ENCODE measurements at places on chromosomes 3 and 15. TPM values are rescaled to one million over a fixed set of nuclear protein-coding genes. Genes with fewer than 3 reads are reported as not detected.

C3orf85 gene
- total RNA-seq: not detected

CSNK1G1 gene
- total RNA-seq: 29.6 TPM

KLHL40 gene
- not detected for total RNA-seq

SYNPR gene
- total RNA-seq: not detected

CLRN1 gene
- total RNA-seq: not detected

IL20RB gene
- total RNA-seq: 1.2 TPM

PSMD2 gene
- 225 TPM for total RNA-seq

EID1 gene
- total RNA-seq: 107 TPM

GCNT3 gene
- total RNA-seq: not detected

KBTBD13 gene
- not detected for total RNA-seq

DPPA2 gene
- total RNA-seq: not detected

BTLA gene
- 32.1 TPM for total RNA-seq

SLC6A1 gene
- total RNA-seq: not detected

PAK6 gene
- total RNA-seq: 0.43 TPM

TUSC7 gene
- not detected for total RNA-seq

PRR20G gene
- total RNA-seq: not detected

CFAP91 gene
- not detected for total RNA-seq

COL6A5 gene
- not detected for total RNA-seq

GOLGA8R gene
- total RNA-seq: 10.2 TPM

THRB gene
- not detected for total RNA-seq

CHRD gene
- not detected for total RNA-seq

PLA2G4E gene
- not detected for total RNA-seq

DBR1 gene
- total RNA-seq: 22.2 TPM

PPP2R3A gene
- total RNA-seq: not detected

RTP3 gene
- not detected for total RNA-seq

RNF7 gene
- total RNA-seq: 54.5 TPM

WDR93 gene
- not detected for total RNA-seq

RCCD1 gene
- 31.7 TPM for total RNA-seq

CPLX3 gene
- total RNA-seq: 0.25 TPM

FAM162A gene
- total RNA-seq: 50.0 TPM

CRABP1 gene
- total RNA-seq: not detected

CAMK2N2 gene
- 0.16 TPM for total RNA-seq

ESYT3 gene
- 1.2 TPM for total RNA-seq

ZNF619 gene
- 9.1 TPM for total RNA-seq

IQCF5 gene
- total RNA-seq: not detected

GNAT1 gene
- total RNA-seq: not detected

CACNA2D3 gene
- not detected for total RNA-seq

CADPS gene
- not detected for total RNA-seq

LYZL4 gene
- not detected for total RNA-seq
